CD8-positive, alpha-beta memory T cell (primary cell): ENCODE measurements at places on chromosomes 13 and 19.

- DNase-seq: no peak
Measured at GRCh38 chr13:109646423-109646822, 140.0 kb downstream of the IRS2 start.

- DNase-seq: no peak
Measured at GRCh38 chr19:40774916-40775631, at the start of gene MIA. Gene MIA, plus strand, starts transcription at chr19:40775521. Its CDS starts 22 bp downstream, at chr19:40775543.

- DNase-seq: peak; percentile 15
Measured at GRCh38 chr19:18063463-18063862, 23.3 kb downstream of the IL12RB1 start.

GRCh38 chr13:31168166-31168565 is 6.5 kb upstream of the HSPH1 start:
- no peak for DNase-seq

DNA sequence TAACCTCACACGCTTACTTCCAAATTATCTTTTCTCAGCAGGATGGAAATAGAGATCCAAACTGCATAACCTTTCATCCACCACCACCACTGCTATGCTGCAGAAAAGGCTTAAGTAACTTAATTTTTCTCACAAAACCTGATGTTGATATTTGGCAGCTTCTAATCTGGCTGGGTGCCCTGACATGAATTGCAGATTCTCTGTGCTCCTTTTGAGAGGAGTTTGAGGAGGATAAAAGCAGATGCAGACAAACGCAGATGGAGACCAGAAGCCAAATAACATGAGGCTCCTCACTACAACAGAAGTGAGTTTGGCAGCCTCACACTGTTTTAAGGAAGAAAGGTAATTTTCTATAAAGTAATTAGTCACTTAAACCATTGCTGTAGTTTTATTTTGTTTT is 646.2 kb upstream of the ATXN8OS start:
- no peak for DNase-seq

DNA sequence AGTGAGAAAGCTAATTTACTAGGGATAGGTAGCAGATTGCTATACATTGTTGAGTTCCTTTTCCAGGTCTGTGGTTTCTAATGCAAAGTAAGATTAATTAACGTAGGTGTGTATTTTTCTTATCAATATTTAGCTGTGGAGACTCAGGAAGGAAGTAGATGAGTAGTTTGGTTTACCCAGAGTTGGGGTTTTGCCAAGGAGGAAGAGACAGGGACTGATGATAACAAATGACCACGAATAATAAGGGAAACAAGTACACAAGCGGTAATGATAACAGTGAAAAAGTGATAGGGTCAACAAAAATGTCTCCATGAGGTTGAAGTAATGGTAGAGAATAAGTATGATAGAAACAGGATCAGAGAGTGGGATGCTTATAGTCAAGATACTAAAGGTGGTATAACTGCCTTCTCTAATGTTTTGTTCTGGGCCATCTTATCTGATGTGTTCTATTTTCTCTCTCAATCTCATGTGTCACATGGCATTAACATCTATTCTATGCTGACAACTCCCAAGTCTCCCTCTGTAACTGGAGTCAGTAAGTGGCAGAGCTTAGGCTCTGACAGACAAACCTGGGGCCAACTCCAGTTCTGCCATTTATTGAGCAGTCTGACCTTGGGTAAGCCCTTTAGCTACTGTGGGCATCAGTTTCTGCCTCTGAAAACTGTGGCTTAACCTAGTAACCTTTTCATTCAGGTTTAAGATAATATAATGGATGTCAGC is 8.8 kb downstream of the OBI1 start:
- DNase-seq: no peak

GRCh38 chr19:12922959-12923358 is 3.9 kb upstream of the SYCE2 start:
- DNase-seq: no peak

DNA sequence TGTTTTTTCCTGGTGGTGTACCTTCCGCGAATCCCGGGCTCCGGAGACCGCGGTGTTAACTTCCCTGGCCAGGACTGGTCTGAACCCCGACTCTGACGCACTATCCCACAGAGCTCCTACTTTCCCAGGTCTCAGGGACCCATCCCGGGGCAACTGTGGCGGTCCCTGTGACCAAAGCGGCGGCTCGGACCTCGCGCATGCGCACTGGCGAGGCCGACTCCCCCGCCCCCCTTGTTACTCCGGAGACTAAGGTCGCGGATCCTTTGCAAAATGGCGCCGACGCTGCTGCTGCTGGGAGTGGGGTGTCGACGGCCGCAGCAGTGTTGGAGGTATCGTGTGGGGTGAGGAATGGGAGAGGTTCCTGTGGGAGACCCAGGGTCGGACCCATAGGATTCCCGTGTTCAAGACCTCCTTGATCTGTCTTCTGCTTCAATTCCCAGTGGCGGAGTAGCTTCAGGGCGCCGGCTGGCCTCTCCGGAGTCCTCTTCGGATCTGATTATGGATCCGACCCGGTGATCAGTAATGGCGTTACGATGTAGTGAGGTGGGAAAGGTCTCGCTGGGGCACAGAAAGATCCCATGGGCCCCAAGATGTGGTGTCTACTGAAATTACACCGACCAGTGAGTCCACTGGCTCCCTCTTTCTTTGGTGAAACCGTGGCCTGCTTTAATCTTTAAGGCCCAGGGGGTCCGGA is 66.6 kb upstream of the ZNF527 start:
- no peak for DNase-seq

- DNase-seq: no peak
Measured at GRCh38 chr19:6020972-6021805, 43.2 kb upstream of the RANBP3 start.

- no peak for DNase-seq
Measured at GRCh38 chr13:20667857-20668437, 35.6 kb upstream of the IL17D start.
